ENCODE measurements at places on chromosomes 4 and X.

DNA sequence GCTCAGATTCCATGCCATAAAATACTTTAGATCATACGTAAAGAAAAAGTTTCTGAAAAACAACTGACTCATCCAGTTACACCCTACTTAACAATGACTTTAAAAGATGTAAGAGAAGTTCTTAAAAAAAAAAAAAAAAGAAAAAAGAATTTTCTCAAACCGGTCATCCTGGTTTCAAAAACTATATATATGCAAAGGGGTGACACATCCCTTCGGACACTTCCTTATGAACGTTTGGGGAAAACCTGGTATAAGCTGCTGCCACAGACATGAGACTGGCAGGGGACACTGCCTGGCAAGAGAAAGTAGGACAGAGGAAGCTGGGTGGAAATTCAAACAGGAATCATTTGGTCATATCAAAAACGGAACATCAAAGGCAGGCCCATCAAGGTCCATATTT lies 81.2 kb upstream of the PRSS48 start:
- DNase-seq, result no peak

DNA sequence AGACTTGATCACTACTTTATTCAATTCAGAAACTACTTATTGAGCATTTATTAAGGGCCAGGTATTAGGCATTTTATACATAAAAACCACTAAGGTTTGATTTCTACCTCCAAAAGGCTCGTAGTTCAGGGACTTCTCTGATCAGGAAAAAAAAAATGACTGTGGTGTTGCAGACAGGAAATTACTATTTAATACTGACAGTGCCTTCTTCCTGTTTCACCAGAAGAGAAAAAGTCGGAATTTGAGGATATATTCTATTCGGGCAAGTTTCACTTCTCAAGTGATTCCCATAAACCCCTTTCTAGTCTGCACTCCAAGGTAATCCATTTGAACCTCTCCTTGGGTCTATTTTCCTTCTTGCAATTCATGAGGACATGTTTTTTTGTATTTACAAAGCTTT lies 15.3 kb upstream of the TASL start:
- no peak for DNase-seq

- DNase-seq, result no peak
Measured at GRCh38 chr4:182648766-182649165, 268.4 kb downstream of the DCTD start.

- no peak for DNase-seq
Measured at GRCh38 chr4:185657699-185658098, 122.4 kb upstream of the PDLIM3 start.

GRCh38 chr4:153683763-153684181 lies 308 bp upstream of the TLR2 start:
- no peak for DNase-seq

- no peak for DNase-seq
Measured at GRCh38 chr4:152831416-152831815, 51.7 kb downstream of the ARFIP1 start.

- DNase-seq, result no peak
Measured at GRCh38 chr4:113741956-113742355, 19.6 kb downstream of the CAMK2D start.

Data from stimulated activated CD8-positive, alpha-beta memory T cell treated with anti-CD3 and anti-CD28 coated beads, Interleukin-4, amount 100 ng/mL, for 1 hour (primary cell).